Choroid plexus epithelial cell (primary cell): ENCODE measurements at places on chromosomes 1 and 21.

- DNase-seq: no peak
Measured at GRCh38 chr1:168042362-168042761, 94.4 kb downstream of the GPR161 start.

- DNase-seq: no peak
Measured at GRCh38 chr1:205444300-205444930, 11.4 kb downstream of the BLACAT1 start.

DNA sequence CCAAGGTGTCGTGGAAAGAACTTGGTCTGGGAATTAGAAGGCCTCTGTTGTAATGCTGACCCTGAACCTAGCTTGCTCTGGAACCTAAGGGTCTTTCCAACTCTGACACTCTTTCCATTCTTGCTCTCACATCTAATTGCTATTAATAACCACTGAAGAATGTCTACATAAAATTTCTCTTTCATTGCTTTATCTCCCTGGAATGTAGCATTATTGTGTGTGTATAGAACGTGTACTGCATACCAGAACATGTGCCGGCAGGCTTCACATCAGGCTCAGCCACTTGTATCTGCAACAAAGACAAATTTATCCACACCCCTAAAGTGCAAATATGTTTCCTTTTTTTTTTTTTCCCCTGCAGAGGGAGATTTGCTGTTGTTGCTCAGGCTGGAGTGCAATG lies 13.9 kb upstream of the LAX1 start:
- DNase-seq: peak; percentile 83

GRCh38 chr1:71106658-71107322 lies 26.0 kb upstream of the ZRANB2 start:
- DNase-seq: no peak

DNA sequence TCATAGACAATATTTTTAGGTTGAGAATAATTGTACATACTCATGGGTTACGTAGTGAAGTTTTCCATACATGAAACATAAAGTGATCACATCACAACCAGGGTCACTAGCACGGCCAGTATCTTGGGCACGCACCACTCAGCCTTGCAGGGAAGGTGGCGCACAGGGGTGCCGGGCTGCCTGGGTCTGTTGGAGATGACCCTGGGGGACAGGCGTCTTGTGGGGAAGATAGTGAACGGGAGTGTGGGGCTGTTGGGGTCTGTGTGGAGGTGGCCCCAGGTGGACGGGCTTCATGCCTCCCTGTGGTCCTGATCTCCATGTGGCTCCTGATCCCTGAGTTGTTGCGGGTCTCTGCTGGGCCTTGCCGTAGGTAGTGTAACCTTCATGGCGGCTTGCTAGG lies 38.3 kb upstream of the PRSS38 start:
- no peak for DNase-seq

- no peak for DNase-seq
Measured at GRCh38 chr1:203288400-203288799, 16.9 kb upstream of the BTG2 start.

DNA sequence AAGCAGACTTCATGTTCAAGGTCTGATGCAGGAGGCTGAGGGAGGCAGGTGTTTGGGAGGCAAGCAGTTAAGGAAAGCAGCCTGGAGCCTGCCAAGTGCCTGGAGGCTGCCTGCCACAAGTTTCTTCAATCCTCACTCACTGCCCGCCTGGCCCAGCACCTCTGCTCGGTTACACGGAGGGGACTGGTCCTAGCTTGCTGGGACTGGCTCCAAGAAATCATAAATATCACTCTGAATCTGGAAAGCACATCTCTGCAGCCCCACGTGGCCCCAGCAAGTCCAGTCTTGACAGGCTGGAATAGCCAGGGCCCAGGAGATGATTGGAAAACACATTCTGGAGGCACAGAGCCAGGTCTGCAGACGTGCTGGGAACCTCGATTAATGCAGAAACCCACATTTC lies 83.9 kb downstream of the BCAR3 start:
- no peak for DNase-seq

DNA sequence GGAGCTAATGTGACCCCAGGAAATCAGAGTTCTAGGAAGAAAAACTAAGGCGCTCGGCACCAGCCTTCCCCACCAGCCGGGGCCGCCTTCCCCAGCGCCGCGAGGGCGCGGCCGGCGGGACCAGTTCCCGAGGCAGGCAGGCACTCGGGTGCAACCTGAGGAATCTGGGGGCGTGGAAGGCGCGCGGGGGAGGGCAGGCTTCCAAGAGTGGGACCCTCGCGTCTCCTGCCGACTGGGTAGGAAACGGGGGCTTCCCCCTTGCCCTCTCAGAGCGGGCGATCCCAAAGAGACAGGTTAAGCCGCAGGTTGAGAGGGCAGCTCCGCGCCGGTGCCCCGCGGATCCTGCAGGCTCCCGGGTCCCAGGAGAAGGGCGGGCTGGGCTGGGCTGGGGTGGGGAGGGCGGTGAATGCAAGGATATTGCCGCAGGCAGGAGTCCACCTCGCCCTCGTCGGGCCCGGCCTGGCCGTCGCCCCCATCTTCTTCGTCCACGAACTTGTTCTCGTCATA lies 431 bp downstream of the ARPC5 start:
- peak; percentile 34 for DNase-seq

GRCh38 chr1:74712881-74713280 lies 20.0 kb downstream of the CRYZ start:
- DNase-seq: peak; percentile 8

- DNase-seq: no peak
Measured at GRCh38 chr1:90823686-90824085, 106.6 kb upstream of the BARHL2 start.

DNA sequence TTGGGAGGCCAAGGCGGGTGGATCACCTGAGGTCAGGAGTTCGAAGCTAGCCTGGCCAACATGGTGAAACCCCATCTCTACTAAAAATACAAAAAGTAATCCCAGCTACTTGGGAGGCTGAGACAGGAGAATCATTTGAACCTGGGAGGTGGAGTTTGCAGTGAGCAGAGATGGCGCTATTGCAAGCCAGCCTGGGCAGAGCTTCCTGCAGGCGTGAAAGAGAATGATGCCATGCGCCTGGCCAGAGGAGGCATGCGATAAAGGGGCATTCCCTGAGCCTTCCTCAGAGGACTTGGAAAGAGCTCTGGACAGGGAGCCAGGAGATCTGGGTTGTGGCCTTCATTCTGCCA lies 3.2 kb downstream of the E2F2 start:
- DNase-seq: no peak

DNA sequence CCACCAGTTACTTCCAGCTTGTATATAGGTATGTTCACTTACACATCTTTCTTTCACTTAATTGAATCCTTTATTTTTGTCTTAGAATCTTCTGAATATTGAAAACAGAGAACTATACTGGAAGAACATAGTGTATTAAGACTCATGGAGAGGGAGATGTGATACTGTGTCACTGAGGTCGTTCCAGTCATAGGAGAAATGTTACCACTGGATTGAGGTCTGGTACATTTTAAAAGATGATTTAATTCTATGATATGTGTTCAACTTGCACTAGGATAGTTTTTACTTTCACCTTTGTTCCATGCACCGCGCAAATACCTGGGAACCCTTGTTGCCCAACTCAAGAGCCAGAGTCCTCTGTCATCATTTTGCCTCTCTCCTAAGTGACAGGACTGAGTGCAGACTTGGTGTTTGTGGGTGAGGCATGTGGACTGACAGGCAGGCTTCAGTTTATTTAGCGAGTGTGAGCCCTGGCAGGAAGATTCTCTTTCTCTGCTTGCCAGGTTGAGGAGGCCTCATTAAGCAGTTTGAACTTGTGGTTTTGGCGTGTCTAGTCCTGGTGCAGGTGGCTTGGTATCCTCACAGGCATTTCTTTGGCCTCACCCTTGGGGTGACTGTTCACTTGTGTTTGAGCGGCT lies 63.7 kb downstream of the DYRK1A start:
- no peak for DNase-seq

DNA sequence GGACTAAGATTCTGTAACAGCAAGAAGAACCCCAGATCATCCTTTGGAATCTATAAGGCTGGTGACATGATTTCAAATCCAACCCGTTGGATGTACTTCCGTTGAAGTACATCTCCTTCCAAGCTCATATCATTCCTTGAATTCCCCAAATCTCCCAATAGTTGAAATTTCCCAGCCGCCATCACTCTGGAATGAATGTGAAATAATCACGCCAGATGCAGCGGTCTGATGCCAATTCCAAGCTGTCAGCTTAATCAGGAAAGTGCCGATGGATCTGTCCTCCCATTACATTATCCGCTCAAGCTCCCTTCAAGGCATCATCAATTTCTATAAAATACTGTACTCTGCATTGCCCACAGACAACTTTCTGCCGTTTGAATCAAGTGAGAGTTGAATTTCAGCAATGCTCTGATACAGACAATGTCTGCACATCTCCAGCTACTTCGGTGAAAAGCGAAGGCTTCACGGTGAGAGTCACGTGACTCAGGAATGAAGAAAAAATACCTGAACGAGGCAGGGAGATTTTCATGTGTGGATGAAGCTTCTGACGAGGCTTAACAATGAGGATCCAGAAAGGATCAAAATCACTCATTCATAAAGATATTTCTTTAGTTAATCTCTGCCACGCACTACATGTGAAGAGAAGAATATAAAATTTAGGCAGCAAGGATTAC lies 663.9 kb downstream of the AJAP1 start:
- no peak for DNase-seq

GRCh38 chr1:23452011-23452411 lies 27.5 kb upstream of the TCEA3 start:
- no peak for DNase-seq

DNA sequence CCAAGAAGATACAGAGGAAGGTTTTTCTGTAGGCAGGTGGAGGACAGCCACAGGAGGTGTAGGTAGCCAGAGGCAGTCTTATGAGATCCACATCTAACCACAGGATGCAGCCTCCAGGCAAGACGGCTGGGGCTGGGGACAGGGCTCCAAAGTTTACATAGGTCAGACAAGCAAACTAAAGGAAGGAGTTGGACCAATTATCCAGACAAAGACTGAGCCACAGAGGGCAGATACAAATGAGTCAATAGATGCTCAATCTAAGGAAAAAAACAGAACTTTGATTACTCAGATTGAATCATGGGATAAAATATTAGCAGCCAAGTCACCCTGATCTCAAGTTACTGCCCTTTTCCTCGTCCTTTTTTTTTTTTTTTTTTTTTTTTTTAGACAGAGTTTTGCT lies 91.6 kb downstream of the RGS7 start:
- no peak for DNase-seq

DNA sequence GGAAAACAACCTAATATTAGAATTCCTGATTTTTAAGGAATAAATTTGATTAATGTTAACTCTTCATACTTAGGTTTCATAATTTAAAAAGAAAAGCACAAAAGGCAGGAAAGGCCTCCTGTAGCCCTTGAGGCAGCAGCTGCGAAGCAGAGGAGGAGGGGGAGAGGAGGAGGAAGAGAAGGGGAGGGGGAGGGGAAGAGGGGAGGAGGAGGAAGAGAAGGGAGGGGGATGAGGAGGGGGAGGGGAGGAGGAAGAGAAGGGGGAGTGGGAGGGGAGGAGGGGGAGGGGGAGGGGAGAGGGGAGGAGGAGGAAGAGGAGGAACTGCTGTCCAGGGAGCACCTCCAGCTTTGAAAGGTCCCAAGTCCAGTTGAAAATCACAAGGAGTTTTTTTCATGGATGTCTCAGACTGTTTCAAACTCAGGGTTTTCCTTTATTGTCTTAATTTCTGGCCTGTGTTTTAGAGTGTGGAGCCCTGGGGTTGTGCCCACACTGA lies 35.1 kb upstream of the DIP2A start:
- DNase-seq: no peak

DNA sequence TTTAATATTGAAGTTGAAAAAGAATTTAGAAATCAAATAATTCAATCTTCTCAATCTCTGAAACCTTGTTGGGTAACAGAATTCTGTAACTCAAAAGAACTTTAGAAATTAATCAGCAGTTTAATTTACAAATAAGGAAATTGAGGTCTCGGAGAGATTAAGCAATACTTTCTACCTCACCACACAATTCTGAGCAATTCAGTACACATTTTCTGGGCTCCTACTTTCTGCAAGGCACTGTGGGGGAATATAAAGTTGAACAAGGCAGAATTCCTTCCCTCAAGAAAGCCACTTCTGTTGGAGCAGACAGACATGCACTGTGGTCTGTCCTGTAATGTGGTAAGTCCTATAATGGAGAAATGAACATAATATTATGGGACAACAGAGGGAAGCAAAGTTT lies 47.7 kb downstream of the MEF2D start:
- no peak for DNase-seq

DNA sequence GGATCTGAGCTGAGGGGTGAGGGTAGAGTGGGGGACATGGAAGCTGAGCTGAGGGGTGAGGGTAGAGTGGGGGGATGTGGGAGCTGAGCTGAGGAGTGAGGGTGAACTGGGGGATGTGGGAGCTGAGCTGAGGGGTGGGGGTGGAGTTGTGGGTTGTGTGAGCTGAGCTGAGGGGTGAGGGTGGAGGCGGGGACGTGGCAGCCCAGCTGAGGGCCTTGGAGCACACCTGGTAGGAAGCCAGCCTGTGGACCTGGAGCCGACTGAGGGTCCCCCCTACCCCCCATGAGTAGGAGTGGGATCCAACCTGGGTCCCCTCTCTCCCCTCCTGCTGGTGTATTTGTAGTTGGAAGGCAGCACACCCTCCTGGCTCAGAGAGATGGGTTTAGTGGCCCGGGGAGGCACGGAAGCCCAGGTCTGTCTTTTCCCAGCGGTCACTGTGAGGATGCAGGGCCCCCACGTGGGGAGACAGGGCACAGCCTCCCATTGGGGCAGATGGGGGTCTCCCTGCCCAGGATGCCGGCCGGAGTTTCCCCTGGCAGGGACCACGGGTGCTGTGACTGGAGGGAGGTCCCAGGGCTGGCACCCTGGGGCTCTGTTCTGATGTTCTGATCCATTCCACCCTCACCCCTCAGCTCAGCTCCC lies 13.2 kb upstream of the NPHP4 start:
- DNase-seq: no peak

DNA sequence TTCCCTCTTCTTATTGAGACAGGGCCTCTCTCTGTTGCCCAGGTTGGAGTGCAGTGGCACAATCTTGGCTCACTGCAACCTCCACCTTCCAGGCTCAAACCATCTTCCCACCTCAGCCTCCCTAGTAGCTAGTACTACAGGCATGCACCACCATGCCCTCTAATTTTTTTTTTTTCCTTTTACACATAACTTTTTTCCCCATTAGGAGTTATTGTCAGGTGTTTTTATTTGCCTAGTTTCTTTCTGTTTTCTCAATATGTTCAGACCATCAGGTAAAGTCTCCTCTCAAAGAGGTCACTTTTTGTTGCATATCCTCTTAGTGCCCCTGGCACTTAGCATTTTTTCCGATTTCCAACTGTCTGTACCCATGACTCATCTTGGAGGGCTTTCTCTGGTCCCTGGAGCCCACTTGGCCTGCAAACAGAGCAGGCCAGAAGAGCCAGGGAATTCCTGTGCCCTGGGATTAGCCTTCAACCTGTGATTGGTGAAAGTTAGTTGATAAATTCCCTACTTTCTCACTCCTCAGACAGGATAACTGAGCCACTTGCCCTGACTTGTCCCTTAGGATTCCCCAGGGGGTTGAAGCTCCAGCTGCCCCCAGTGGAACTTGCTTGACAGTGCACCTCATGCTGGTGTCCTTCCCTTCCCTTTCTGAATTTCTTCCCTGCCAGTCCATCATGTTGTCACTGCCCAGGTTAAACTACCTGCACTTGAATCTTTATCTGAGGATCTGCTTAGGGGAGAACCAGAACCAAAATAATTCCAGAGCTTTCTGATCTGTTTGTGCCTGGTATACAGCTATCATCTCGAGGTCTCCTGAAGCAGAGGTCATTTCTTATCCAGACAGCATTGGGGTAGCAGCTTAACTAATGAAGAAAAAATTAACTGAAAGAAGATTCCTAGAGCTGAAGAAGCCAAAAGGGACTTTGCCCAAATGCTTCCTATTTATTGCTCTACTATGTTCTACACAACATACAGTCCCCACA lies 2.4 kb downstream of the NTPCR start:
- peak; percentile 47 for DNase-seq
